Central memory CD8-positive, alpha-beta T cell (primary cell): ENCODE measurements at places on chromosomes 7 and 10.
A peak's percentile ranks its signal among the peaks of the same experiment; 100 is the strongest.

- no peak for DNase-seq
- H3K4me1 ChIP-seq = peaks cover 28% of the 10 kb centered on the region
- H3K36me3 ChIP-seq = peaks cover 40% of the 10 kb centered on the region
- H3K27me3 ChIP-seq = no peaks in the 10 kb centered on the region
- no peak overlapping the region for H3K4me3 ChIP-seq
- H3K27ac ChIP-seq = peak overlapping the region; percentile 72
Observed at GRCh38 chr7:25118048-25118753, 6.9 kb downstream of the CYCS start.

- H3K4me1 ChIP-seq = no peaks in the 10 kb centered on the region
- no peak overlapping the region for H3K27ac ChIP-seq
- H3K27me3 ChIP-seq = peaks cover 34% of the 10 kb centered on the region
- DNase-seq = no peak
Observed at GRCh38 chr10:133537546-133538545, 10.7 kb downstream of the CYP2E1 start.

GRCh38 chr10:121518333-121518732, 79.9 kb downstream of the FGFR2 start:
- H3K4me3 ChIP-seq = no peak overlapping the region
- H3K4me1 ChIP-seq = no peaks in the 10 kb centered on the region
- no peaks in the 10 kb centered on the region for H3K36me3 ChIP-seq

DNA sequence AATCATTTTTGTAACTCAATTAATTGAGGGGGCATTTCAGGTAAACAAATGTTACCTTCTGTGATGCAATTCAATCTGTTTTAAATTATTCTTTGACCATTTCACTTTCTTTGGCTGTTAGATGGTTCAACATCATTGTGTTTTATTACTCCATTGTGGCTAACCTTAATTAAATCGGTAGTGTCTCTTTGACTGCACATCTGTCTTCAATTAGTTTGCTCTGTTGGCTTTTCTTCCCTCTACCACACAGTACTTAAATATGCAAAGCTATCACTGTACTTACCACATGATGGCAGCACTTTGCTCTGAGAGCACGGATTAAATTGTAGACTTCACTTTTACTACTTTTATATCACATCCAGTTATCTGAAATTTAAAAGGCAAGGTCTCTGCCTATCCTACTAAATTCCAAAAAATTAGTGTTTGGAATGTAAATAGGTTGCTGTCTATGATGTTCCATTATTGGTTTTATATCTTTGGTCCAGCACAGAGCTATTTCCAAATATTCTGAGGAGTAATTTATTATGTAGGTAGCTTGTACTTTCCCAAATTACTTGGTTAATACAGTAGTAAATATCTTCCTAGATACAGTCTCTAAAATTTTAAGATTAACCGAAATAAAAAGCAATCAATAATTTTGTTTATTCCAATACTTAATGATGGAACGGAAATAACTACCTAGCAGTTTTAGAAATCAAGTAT, 352.0 kb downstream of the PCLO start:
- no peak overlapping the region for H3K27ac ChIP-seq
- no peak overlapping the region for H3K4me3 ChIP-seq
- no peak for DNase-seq
- no peaks in the 10 kb centered on the region for H3K4me1 ChIP-seq
- no peaks in the 10 kb centered on the region for H3K27me3 ChIP-seq
- no peaks in the 10 kb centered on the region for H3K36me3 ChIP-seq

DNA sequence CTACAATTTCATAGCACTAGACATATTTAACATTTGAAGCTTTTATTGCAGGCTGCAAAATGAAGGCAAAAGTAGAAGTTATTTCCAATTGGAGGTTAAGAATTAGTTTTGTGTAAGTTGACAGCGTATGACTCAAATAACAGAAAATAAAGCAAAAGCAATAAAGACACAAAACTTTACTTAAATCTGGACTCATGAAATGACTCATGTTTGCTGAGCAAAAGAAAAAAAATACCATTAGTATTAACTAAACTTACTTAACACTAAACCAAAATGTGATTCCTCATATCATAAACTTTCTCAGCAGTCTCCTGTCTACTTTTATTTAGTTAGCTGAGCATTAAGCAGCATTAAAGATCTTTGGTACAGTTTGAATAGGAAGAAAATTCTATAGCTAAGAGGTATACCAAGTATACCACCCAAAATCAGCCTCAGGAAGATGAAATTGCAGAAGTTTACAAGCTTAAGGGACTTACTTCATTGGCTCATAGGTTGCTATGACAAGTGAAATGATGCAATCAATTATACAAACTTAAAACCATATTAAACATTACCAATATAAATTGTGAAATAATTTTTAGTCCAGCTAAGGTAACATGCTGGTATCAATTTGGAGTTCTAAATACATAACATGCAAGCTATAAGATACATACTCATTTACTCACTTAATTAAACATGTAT, 1131.4 kb downstream of the XPNPEP1 start:
- no peaks in the 10 kb centered on the region for H3K36me3 ChIP-seq
- no peaks in the 10 kb centered on the region for H3K4me1 ChIP-seq
- H3K4me3 ChIP-seq = no peak overlapping the region
- DNase-seq = no peak

DNA sequence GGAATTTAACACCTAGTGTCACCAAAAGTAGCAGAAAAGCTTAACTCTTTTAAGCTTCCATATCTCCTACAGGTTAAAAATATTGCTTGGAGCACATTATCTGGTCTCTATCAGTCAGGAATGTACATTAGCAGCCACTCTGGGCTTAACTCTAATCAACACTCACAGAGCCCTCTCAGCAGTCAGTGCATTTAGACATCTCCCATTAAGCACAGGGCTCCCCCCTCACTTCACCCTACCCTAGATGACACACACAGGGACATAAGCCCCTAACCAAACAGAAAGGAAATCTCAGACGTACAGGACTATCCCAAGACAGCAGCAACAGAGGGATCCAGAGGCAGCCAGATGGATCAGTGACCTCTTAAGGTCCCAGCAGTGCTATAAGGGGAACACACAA, 26.4 kb downstream of the FBXW4 start:
- H3K36me3 ChIP-seq = peaks cover 52% of the 10 kb centered on the region
- H3K27ac ChIP-seq = no peak overlapping the region
- H3K4me1 ChIP-seq = peaks cover 41% of the 10 kb centered on the region
- DNase-seq = no peak

DNA sequence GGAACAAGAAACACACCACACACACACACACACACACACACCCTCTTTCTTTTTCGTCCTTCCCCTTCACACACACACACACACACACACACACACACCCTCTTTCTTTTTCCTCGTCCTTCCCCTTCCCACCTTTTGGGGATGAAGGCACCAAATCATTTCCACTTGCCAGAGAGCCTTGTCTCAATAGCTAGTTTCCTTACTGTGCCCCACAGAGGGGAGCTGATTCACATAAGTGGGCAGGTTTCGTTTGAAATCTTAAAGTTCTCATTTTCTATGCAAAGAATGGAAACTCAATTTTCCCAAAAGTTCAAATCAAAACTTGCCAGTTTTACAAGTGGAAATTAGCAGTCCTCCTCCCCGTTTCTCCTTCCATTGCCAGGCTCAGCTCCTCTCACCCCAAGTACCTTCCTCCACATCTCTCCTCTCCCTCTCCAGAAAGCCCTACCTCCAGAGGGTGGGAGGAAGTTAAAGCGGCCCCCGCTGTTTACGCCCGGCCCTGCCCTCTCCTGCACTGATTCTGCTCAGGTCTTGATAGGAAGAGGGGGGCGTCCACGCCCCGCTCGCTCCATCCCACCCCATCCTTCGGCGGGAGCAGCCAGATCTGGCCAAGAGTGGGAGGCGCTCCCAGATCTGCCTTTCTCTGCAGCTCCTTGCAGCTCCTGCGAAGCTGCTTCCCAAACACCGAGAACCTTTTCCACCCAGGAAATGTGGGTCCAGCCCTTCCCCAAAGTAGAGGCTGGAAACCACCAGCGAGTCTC, 1.3 kb downstream of the CTTNBP2 start:
- no peak for DNase-seq
- H3K4me3 ChIP-seq = no peak overlapping the region
- H3K36me3 ChIP-seq = no peaks in the 10 kb centered on the region
- peaks cover 5% of the 10 kb centered on the region for H3K4me1 ChIP-seq

DNA sequence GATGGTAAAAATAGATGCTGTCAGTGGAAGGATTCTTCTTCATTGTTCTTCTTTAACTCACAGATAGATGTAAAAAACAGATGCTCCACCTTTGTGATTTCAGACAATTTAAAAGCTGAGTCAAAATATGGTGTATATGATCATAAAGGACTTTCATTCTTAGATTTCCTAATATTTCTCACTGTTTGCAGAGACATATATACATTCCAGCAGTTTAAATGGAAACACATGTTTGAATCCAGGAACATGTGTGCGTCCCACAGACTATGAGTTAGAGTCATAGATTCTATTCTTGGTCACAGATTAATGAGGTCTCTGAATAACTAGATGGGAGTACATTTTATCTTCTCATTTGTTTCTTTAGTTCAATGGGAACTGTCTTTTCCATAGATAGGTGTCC, 109.6 kb downstream of the BICC1 start:
- H3K36me3 ChIP-seq = no peaks in the 10 kb centered on the region
- H3K4me3 ChIP-seq = no peak overlapping the region
- H3K27ac ChIP-seq = no peak overlapping the region
- no peak for DNase-seq
- no peaks in the 10 kb centered on the region for H3K4me1 ChIP-seq

- no peak for DNase-seq
- peak overlapping the region; percentile 90 for H3K27ac ChIP-seq
- H3K4me1 ChIP-seq = peaks cover 21% of the 10 kb centered on the region
- H3K4me3 ChIP-seq = peak overlapping the region; percentile 85
- H3K36me3 ChIP-seq = peaks cover 11% of the 10 kb centered on the region
Observed at GRCh38 chr7:157612009-157612663, 275.3 kb downstream of the DNAJB6 start.

DNA sequence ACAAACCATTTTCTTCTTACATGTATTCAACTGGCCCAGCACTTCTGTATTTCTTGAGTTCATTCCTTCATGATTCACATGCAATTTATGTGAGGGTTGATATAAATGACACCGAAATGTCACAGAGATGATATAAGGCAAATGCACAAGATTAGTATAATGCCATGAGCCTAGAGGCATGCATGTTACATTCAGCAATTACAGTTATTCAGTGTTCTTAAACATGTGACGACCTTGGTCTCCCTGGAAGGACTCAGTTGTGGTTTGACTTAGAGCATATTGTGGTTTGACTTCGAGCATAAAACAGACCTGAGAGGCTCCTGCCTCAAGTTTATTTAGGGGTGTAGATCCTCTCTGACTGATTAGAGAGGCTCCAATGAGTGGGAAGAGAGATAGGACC, 752.1 kb upstream of the POM121L12 start:
- no peak overlapping the region for H3K27ac ChIP-seq
- H3K4me3 ChIP-seq = no peak overlapping the region
- H3K36me3 ChIP-seq = no peaks in the 10 kb centered on the region
- H3K4me1 ChIP-seq = no peaks in the 10 kb centered on the region
- DNase-seq = no peak

DNA sequence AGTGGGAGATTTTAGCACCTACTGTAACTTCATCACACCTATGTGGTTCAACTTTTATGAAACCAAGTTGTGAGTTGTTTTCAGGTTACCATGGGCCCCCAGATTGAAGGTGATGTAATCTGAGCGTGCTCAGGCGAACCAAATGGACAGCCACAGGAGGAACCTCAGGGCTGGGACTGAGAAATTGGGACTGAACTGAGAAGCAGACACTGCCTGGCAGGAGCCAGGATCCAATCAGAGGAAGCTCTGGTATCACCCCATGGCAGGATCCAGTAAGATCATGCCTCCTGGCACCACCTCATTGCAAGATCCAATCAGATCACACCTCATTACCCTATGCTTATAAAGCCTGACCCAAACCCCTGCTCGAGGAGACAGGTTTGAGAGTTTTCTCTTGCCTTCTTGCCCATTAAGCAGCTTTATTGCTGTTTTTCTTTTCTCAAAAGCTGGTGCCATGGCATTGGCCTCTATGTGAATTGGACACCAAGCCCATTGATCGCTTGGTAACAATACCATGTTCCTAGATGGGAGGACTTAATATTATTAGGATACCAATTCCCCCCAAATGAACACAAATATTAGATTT, 43.2 kb upstream of the GDF10 start:
- DNase-seq = no peak
- no peaks in the 10 kb centered on the region for H3K27me3 ChIP-seq
- H3K4me1 ChIP-seq = peaks cover 54% of the 10 kb centered on the region

DNA sequence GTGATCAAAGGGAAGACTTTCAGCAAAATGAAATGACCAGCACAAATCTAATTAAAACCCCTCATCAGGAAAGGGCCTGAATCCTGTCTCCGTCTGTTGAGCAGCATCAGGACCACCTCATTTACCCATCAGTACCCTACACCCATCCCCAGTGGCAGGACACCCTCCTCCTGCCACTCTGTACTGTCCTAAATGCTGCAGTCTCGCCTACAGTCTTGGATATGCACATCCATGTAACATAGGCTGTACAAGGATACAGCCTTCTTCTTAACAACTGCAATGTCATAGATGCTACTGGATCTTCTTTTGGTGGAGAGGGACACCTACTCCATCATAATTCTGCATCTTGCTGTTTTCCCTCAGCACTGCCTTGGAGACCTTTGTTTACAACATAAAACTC, 140.3 kb upstream of the LANCL2 start:
- H3K4me1 ChIP-seq = no peaks in the 10 kb centered on the region
- H3K4me3 ChIP-seq = no peak overlapping the region
- no peak for DNase-seq
- no peaks in the 10 kb centered on the region for H3K36me3 ChIP-seq

DNA sequence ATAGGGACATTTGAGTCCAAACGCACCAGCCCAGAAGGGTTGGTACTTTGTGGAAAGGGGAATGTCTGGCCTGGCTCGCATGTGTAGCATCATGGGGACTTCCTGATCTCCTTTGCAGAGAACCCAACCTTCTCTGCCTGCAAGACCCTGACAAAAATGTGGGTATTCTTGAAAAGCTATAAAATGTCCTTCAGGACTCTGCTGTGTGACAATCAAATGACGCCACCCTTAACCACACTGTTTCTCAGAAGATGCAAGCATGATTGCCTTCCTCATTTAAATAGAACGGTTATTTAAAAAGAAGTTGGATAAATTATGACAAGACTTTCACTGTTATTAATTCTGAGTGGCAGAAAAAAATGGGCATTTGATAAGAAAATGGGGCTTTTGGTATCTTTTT, 15.1 kb upstream of the GPR15LG start:
- DNase-seq = no peak
- H3K27me3 ChIP-seq = no peaks in the 10 kb centered on the region
- H3K4me3 ChIP-seq = no peak overlapping the region
- H3K4me1 ChIP-seq = peaks cover 15% of the 10 kb centered on the region
- H3K36me3 ChIP-seq = peaks cover 21% of the 10 kb centered on the region

DNA sequence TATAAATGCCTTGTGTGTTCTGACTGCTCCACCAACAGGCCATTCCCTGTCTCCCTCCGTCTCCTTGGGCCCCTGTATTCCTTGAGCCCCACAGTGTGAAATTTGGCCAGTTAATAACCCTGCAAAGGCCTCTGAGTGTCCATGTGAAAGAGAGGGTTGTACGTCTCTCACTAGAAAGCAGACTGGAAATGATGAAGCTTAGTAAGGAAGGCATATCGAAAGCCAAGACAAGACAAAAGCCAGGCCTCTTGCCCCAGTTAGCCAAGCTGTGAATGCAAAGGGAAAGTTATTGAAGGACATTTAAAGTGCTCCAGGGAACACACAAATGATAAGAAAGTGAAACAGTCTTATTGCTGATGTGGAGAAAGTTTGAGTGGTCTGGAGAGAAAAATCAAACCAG, 680.2 kb downstream of the SDK1 start:
- H3K36me3 ChIP-seq = no peaks in the 10 kb centered on the region
- H3K4me3 ChIP-seq = no peak overlapping the region

GRCh38 chr10:64219271-64220025, 698.2 kb downstream of the REEP3 start:
- no peaks in the 10 kb centered on the region for H3K36me3 ChIP-seq
- no peak overlapping the region for H3K4me3 ChIP-seq
- H3K27me3 ChIP-seq = no peaks in the 10 kb centered on the region
- no peak for DNase-seq
